ENCODE measurements at places on chromosomes 2 and 18. TPM values are rescaled to one million over a fixed set of nuclear protein-coding genes. Genes with fewer than 3 reads are reported as not detected.

Gene MERTK
- total RNA-seq = 220 TPM

Gene REG3G
- total RNA-seq = 0.19 TPM

Gene PKDCC
- total RNA-seq = 15.1 TPM

Gene ABHD3
- total RNA-seq = 21.9 TPM

Gene NYAP2
- total RNA-seq = not detected

Gene ADD2
- total RNA-seq = 5.2 TPM

Gene ASPRV1
- 0.05 TPM for total RNA-seq

Data from SK-MEL-5 (cell line).